ENCODE measurements at places on chromosomes 4 and X.

DNA sequence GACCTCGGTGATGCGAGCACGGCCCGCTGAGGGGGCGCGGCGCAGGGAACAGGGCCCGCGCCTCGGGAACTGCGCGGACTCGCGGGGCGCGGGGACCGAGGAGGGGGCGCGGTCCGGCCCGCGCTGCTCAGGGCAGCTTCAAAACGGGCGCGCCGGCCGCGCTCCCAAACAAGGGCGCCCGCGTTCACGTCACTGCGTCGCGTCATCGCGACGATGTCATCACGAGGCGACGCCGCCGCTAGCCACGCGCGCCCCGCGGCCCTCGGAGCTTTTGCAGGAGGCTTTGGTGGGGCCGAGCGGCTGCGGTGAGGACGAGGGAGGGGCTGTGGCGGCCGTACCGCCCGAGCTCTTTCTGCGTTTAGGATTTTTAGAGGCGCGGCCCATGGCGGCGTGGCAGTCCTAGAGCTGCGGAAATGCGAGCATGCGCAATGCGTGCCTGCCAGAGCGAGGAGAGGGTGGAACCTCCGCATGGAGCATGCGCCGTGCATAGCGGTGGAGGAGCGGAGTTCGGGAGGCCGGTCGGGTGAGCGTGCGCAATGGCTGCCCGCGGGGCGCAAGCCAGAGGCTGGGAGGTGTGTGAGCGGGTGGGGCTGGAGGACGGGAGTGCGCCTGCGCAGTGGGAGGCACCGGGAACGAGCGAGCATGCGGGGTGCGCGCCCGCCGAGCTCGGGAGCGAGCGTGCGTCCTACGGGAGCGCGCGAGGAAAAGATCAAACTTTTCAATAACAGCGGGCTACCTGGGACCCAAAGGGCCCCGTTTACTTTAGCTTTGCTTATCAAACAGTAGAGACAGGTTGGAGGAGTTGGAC lies at the start of gene PPP2R3B:
PPP2R3B (minus strand) TSS at position 140 of the 808 bp plus-strand sequence. CDS start 216 bp downstream, outside the sequence.
- peak; percentile 99 for DNase-seq

GRCh38 chr4:109559625-109559982 lies 442 bp upstream of the MCUB start:
- DNase-seq = peak; percentile 58

- no peak for DNase-seq
Measured at GRCh38 chr4:9899306-9900055, 118.0 kb downstream of the DRD5 start.

GRCh38 chrX:112997991-112998390 lies 157.4 kb upstream of the AMOT start:
- no peak for DNase-seq

- no peak for DNase-seq
Measured at GRCh38 chr4:76690906-76691275, 207.1 kb downstream of the SOWAHB start.

DNA sequence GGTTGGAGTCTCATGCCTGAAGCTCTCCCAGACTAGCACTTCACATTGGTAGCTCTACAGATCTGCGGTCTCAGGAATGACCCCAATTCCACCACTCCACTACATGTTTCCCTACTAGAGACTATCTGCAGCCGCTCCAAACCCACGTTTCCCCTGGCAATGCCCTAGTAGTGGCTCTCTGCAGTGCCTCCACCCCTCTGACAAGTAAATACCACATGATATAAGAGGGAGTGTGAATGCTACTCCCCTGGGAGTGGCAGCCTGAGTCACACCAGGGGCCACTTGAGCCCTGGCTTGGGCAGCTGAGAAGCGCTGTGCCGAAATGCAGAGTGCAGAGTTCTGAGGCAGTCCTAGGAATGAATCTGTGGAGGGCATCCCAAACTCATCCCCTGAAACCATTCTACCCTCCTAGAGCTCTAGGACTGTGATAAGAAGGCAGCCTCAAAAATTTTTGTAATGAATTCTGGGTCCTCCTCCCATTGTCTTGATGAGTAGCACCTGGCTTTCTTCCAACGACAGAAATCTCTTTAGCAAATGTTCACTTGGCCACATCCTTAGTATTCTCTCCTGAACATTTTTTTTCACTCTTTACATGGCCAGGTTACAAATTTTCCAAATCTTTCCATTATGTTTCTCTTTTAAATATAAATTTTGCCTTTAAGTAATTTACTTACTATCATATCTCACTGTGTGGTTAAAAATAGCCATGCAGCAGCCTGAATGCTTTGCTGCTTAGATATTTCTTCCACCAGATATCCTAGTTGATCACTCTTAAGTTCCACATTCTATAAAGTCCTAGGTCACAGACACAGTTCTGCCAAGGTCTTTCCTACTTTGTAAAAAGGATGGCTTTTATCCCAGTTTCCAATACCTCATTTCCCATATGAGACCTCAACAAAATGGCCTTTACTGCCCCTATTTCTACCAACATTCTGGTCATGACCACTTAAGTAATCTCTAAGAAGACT lies 160.2 kb upstream of the CPEB2 start:
- no peak for DNase-seq

- DNase-seq = no peak
Measured at GRCh38 chr4:136495851-136496250, 1036.4 kb downstream of the PCDH18 start.

- DNase-seq = no peak
Measured at GRCh38 chr4:845836-846251, 19.9 kb upstream of the CPLX1 start.

GRCh38 chr4:76980261-76980660 lies 30.7 kb downstream of the SEPTIN11 start:
- no peak for DNase-seq

- DNase-seq = no peak
Measured at GRCh38 chr4:132056496-132056895, 1092.6 kb upstream of the PCDH10 start.

- no peak for DNase-seq
Measured at GRCh38 chr4:28146191-28146590, 1285.5 kb downstream of the STIM2 start.

- no peak for DNase-seq
Measured at GRCh38 chr4:876780-877179, 50.9 kb upstream of the CPLX1 start.

DNA sequence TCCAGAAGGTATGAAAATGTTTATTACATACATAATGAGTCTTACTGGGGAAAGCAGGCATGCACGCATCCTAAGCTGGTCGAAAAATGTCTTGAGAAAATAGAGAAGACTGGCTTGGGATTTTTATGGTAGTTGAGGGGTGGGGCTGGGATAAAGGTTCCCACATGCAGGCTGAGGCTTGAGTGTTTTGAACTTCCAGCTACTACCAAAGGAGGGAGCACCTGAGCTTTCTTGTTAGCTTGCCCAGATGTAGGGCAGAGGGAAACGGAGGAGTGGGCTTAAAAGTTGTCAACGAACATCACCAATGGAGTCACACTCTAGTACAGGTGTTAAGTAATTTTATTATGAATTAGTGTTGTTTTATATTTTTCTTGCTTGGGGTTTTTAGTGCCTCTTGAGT lies 39.6 kb upstream of the SRPX start:
- no peak for DNase-seq

GRCh38 chr4:8303081-8303480 lies 33.5 kb downstream of the HTRA3 start:
- no peak for DNase-seq

GRCh38 chr4:14157262-14157661 lies 529.7 kb upstream of the BOD1L1 start:
- no peak for DNase-seq

- peak; percentile 24 for DNase-seq
Measured at GRCh38 chrX:16882169-16882568, 12.0 kb upstream of the RBBP7 start.

DNA sequence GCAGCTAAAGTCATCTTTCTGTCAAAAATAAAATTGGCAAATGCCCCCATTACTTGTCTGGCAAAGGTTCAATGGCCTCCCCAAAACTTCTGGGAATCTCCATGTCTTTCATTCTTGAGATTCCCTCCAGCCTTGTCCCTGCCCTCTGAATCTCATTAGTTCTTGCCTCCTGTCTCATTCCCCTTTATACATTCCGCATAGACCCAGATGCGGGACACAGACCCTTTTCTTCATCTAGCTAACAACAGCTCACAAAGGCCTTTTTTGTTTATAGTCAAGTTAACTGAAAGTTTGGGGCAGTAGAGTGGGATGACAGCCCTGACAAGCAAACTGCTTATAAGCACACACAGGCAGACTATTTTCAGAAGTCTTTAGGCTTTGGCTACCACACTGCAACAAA lies 306.1 kb upstream of the FAM241A start:
- DNase-seq = no peak

GRCh38 chr4:184433258-184433892 lies 41.0 kb downstream of the IRF2 start:
- DNase-seq = no peak

GRCh38 chrX:46547857-46548256 lies 2.6 kb upstream of the ZNF674 start:
- DNase-seq = no peak

GRCh38 chrX:140298960-140299825 lies 205.7 kb downstream of the SOX3 start:
- DNase-seq = no peak

GRCh38 chr4:48945981-48946380 lies 39.4 kb upstream of the OCIAD2 start:
- DNase-seq = no peak

- no peak for DNase-seq
Measured at GRCh38 chr4:174040287-174040686, 243.2 kb downstream of the FBXO8 start.

DNA sequence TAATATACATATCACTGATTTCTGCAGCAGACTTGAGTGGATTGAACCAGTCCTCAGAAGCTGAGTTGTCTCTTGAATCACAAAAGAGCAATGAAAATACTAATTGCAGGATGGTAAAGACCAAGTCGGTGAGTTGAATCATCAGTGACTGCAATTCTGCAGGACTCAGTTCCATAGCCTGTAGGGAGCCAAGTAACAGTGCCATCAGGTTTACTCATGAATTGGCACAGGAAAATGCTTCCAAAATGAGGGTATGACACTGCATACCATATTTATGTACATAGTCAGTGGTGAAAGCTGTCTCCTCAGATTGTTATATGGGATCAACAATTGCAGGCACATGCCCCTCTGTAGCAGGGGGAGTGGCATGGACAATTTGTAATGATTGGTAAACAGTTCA lies 192.8 kb downstream of the CCNG2 start:
- no peak for DNase-seq

GRCh38 chrX:13078739-13079444 lies 34.5 kb upstream of the FAM9C start:
- DNase-seq = peak; percentile 20

- DNase-seq = no peak
Measured at GRCh38 chr4:143555676-143556075, 42.2 kb downstream of the SMARCA5 start.

GRCh38 chrX:40154250-40154852 lies 56.6 kb upstream of the BCOR start:
- no peak for DNase-seq

- no peak for DNase-seq
Measured at GRCh38 chrX:30663322-30663721, 10.1 kb downstream of the GK start.

GRCh38 chrX:447052-447451 lies 60.3 kb upstream of the PPP2R3B start:
- DNase-seq = no peak

DNA sequence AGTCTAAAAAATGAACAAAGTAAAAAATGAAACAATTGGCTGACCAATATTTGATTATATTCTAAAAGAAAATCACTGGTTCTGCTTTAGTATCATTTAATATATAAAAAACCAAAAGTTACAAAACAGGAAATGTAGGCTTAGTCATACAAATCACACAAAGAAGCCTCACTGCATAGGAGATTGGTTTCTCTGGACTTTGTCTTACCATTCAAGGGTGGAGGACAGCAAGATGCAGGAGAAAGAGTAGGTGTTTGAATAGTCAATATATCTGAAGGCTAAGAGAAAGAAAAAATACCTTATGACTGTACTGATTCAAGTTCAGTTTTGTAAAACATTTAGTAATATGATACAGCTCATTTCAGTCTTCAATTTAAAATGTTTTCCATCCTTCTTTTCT lies 28.6 kb upstream of the TAF9B start:
- no peak for DNase-seq

DNA sequence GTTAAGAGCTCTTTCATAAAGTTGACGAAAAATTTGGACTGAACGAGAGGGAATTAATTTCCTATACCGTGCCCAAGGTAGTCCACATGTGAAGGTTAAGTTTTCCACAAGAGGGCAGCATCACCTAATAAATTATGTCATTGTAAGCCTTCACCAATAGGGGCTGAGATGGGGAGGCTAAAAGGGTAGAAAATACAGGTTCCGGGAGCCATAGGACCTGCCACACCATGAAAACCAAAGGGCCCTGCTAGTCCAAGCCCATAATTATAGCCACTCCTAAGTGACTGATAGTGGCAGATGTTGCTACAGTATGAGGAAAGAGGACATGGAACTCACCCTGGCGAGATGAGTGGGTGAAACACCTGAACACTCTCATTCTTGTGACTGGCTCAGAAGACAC lies 122.2 kb downstream of the SHROOM4 start:
- DNase-seq = peak; percentile 7

DNA sequence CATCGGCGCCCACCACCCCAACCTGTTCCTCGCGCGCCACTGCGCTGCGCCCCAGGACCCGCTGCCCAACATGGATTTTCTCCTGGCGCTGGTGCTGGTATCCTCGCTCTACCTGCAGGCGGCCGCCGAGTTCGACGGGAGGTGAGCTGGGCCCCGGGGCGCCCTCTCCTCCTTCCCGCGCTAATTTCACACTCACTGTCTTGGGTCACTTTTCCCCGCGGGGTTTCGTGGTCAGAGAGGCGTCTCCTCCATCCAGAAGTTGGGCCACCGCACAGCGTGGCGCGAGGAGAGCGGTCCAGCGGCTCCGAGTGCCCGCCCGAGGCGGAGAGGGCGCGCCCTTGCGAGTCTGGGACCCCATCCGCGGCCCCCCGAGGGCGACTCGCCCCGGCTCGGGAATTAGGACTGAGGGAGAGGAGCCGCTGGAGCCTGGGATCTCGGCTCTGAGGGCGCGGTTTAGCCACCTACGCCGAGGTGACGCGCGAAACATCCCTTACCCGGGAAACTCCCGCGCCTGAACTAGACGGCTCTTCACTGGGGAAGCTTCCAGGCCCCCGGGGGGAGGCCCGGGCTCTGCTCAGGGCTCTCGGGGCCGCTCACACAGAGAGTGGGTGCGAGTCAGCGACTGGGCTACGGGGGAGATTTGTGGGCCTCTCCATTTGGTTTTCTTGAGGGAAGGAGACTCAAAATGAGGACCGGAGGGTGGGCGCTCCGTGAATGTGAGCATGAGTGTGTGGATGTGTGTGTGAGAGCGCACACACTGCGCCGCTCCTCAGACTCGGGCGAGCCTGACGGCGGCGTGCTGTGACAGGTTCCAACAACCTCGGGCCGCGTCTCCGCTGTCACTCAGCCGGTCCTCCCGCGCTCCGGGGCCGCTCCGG lies 551 bp downstream of the NPNT start:
- peak; percentile 20 for DNase-seq

- DNase-seq = no peak
Measured at GRCh38 chr4:77742054-77742453, 77.1 kb downstream of the CNOT6L start.

DNA sequence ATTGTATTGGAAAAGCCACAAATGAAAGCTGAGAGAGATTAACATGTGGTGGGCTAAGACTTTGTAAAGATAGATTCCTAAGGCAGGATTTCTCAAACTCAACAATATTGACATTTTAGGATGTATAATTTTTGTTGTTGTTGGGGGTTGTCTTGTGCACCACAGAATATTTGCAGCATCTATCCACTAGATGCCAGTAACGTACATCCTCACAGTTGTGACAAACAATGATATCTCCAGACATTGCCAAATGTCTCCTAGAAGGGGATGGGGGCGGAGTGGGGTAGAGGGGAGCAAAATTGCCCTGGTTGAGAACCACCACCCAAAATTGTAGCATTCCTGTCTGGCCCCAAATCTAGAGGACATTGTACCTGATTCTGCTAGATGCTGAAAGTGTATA lies 14.7 kb upstream of the CBR4 start:
- no peak for DNase-seq

GRCh38 chrX:78687586-78687985 lies 28.5 kb upstream of the RTL3 start:
- DNase-seq = no peak

All from activated CD4-positive, alpha-beta memory T cell treated with anti-CD3 and anti-CD28 coated beads for 36 hours (primary cell).